ENCODE measurements at places on chromosomes 1 and 21.

DNA sequence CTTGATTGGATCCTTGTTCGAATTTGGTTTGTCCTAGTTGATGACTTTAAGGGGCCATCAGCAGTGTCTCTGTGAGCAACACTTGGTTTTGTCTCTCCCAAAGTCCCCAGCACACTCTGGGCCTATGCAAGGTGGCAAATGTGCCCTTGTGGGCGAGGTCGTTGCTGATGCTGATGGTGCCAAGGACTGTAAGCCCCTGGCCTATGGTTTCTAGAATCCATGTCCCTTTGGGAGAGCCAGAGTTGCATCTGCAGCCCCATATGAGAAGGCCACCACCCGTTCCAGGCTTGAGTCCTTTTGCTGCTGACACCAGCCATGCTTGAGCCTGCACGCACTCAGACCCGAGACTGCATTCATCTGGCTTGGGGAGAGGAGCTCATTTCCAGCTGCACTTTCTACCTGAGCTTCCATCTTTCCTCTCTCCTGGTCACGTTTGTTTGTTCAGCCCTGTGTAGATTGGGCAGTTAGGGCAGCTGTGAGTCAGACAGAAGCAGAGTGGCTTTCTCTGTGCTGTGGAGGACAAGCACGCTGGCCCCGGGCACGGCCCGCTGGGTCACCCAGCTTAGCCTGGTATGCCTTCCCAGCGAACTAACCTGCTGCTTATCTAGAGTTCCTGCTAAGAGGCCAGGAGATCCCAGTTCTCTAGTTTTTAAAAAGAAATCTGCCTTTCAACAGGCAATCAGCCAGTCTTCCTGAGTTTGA lies 52.1 kb upstream of the CSF3R start:
- no peak for DNase-seq

DNA sequence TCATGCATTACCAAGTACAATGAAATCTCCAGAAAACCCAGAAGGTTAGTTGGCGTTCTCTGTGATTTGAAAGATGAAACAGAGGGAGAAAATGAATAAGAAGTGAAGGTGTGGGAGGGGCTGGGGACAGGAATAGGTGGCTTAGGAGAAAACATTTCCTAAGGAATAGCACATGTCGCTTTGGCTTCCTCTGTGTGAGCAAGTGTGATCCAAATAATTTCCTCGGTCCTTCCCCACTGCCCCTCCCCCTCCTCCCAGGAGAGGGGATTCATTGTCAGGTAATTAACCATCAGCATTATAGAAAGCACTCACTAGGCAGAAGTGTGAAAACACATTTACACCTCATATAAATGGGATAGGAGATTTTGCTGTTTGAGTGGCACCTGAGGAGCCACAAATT lies 105.5 kb downstream of the NUF2 start:
- no peak for DNase-seq

GRCh38 chr1:161864577-161864976 lies 98.5 kb downstream of the ATF6 start:
- peak; percentile 24 for DNase-seq

GRCh38 chr21:42685036-42685435 lies 31.6 kb downstream of the PDE9A start:
- no peak for DNase-seq

DNA sequence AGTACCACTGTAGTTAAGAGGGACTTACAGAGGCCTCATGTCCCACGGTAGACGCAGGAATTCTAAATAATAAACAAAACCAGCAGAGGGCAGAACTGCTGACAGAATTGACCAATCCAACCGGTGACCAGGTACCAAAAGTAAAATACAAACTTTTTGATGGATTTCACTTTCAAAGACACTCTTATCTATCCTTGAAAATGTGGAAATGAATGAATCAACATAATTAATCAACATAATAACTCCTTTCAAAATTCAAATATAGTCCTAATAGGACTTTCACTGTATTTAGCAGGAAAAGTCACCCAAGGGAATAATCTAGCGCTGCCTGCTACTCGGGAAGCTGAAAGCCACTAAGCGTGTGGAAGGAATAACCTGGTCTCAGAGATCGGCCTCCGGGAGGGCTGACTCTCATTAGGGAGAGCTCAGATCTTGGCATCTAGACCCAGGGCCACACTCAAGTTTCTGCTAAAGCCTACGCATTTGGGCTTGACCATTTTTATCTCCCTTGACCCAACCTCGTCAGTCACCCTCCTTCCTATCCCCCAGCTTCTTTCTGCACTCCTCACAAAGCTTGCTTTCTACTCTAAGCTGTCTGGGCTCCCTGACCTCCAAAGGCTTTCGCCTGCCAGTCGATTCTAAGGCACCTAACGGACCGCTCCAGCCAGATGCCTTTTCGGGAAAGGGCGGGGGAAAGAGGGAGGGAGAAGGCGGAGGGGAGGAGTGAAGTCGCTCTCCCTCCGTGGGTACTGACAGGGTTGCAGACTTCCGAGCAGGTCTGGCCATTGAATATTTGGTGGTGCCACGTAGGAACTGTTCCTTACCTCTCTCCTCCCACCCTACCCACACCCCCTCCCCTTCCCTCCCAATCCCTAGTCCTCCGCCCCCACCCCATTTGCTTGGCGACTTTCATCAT lies 1.6 kb downstream of the COL11A1 start:
- DNase-seq, result peak; percentile 76

DNA sequence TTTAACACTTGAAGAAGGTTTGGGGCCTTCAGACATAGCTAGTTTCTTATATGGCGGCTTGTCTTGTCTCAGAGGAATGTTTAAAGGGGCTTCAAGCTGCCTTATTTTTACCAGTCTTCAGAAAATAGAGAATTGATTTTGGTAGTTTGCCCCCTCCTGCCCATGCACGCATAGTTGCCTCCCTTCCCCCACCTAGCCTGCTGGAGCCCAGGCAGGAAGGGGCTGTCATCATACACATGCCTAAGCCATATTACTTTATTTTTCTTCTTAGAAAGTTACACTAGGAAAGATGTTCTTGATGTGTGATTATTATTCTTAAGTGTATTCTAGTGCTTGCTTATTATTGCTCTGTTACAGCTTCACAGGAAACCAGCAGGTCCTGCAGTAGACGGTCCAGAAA lies 18.3 kb downstream of the PBX1 start:
- DNase-seq, result peak; percentile 25

DNA sequence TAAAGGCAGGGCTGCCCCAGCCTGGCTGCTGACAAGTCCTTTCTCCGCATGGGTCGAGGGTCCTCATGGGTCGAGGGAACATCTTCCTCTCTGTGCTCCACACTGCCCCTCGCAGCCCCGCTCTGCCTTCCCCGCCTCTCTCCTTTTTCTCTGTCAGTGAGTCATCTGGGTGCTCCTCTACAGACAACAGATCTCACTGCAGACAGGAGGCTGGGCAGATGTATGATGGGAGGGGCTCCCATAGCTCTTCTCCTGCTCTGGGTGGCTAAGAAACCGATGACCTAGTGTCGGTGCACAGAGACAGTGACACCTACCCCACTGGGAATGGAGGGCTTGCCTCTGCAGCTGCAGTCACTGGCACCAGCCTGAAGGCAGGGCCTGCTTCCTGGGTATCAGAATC lies 5.5 kb downstream of the KCNA10 start:
- DNase-seq, result no peak

All from GM03348 (cell line).